ENCODE measurements at places on chromosomes 1 and 21. TPM values are rescaled to one million over a fixed set of nuclear protein-coding genes. Genes with fewer than 3 reads are reported as not detected.

THEM5 gene
- total RNA-seq = not detected

CD160 gene
- not detected for total RNA-seq

TNFSF18 gene
- total RNA-seq = 6.3 TPM

TRIM63 gene
- not detected for total RNA-seq

FGR gene
- total RNA-seq = not detected

OR6N1 gene
- total RNA-seq = not detected

FMO4 gene
- total RNA-seq = 1.1 TPM

PPFIA4 gene
- total RNA-seq = 0.14 TPM

AMY1B gene
- total RNA-seq = not detected

KPRP gene
- total RNA-seq = not detected

KRTAP19-1 gene
- total RNA-seq = not detected

AHCYL1 gene
- 67.3 TPM for total RNA-seq
